ENCODE measurements at places on chromosomes 5 and 9.

DNA sequence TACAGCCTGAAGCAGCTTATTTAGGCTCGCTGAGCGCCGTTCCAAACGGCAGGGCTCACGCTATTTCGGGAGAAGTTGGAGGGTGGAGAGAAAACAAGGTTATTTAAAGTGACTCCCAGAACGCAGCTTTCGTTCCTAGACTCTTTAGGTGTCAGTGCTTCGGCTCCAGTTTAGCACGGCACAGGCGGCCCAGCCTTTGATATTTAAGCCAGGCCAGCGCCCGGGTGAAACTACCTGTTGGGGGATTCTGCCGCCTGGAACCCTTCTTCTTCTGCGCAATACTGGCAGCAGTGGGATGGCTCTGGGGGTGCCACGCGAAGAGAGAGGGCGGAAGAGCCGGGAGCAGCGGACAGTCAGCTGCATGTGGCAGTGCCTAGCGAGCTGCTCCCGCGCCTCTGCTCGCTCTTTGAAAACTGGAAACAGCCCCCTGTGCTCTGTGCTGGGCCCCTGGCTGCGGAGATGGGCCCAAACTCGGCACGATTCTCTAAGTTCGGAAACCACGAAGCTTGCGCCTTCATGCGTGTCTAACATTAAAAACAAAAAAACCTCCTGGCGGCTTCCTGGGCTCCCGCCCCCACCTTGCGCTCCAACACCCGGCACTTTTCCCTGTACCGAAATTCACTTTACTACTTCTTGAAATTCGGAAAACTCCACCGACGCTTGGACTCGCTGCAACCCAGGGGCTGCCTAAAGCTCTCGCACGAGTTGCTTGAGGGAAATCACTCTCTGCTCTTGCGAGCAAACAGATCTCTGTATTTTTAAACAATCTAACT is 34.6 kb upstream of the NFIB start:
- DNase-seq, result peak; percentile 79

DNA sequence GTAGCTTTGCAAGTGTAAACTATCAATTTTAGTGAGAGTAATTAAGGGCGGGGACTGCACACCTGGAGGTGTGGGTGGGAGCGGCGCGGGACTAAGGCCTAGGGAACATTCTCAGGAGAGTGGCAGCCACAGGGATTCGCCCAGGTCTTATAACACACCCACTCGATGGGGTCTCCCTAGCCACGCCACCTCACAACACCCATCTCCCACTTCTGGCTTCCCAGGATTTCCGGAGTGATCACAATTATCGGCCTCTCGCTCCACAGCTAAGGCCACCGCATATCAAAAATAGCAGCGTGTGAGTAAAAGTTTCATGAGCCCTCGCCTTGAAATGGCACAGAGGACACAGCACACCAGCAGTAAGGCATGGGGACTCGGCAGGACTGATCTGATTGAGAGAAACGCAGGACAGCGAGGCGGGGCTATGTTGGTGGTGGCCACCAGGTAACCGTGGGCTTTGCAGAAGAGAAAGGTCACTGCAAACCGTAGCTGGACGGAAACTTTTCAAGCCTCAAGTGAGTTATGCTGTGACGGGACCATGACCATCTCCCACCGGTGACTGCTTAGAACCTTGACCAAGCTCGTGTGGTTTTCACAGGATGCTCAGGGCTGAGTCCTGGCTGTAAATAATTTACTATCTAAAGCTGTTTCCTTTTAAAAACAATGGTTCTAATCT is 1.1 kb upstream of the LPAR1 start:
- peak; percentile 60 for DNase-seq

DNA sequence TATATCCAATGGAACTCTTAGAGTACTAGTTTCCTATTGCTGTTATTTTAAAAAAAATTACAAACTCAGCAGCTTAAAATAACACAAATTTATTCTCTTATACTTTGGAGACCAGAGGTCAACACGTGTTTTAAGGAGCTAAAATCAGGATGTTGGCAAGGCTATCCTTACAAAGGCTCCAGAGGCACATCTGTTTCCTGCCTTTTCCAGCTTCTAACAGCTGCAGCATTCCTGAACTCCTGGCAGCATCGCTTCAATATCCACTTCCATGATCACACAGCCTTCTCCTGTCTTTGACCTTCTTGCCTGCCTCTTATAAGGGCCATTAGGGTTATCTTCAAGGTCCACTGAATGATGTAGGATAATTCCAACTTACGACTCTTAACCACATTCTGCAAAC is 92.2 kb upstream of the CCNG1 start:
- DNase-seq, result no peak

- DNase-seq, result no peak
Measured at GRCh38 chr5:58759745-58760144, 176.9 kb downstream of the RAB3C start.

- no peak for DNase-seq
Measured at GRCh38 chr9:107404161-107404560, 85.4 kb downstream of the KLF4 start.

GRCh38 chr5:11892832-11893231 is 11.4 kb downstream of the CTNND2 start:
- no peak for DNase-seq

DNA sequence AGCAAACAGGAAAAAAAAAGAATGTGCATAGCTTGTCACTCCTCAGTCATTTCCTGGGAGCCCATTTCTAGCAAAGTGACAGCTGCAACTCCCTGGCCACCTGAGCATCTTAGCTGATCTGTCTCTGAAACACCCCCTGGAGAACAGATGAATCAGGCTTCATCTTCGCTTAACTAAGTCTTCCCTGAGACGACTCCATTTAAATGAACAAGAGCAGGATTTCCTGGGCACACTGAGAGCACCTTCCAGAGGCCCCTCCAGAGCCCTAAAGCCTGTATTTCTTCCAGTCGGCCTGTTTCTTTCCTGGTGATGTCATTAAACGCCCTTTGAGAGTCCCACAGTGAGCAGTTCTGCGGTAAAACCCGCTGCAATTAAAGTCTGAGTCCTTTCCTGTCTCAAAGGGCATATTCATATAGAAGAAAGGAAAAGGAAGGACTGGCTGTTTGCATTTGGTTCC is 13.9 kb downstream of the TGFBI start:
- no peak for DNase-seq

DNA sequence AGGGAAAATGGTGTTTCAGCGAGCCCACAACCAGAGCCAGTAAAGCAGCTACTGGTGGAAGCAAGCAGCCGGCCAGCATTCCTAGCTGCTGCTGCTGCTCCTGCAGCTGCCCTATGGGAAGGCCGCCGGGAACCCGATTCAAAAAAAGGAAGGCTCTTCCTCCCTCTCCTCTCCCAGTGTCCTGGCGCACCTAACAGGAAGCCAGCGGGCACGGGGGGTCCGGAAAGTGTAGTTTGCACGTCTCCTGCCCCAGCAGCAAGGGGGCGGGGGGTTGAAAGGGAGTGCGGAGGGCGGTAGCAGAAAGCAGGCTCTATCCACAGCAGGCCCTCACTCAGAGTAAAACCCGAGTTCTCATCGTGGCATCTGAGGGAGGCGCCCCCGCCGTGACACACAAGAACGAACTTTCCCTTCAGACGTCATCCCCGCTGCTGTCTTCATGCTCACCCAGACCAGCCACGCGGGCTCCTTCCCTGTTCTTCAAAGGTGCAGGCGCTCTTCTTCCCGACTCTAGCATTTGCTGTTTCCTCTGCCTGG is 16.5 kb downstream of the GRXCR2 start:
- DNase-seq, result peak; percentile 85

GRCh38 chr5:40634154-40634553 is 45.6 kb upstream of the PTGER4 start:
- no peak for DNase-seq

DNA sequence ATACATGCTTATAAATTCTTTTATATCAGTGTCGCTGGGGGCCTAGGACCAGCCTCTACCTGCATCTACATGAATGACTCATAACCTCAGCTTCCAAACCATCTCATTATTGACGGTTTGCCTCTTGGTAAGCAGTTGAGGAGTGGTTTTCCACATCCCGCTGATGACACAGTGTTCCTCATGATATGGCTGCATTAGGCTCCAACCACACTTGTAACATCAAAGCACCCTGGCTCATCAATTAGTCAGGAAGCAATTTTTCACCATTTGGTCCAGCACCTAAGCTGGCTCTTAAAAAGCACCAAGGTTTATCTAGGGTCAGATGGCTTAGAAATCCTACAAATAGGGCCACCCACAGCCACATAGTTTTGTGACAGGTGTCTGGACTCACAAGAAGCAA is 402.4 kb downstream of the ARHGEF28 start:
- DNase-seq, result no peak

- DNase-seq, result no peak
Measured at GRCh38 chr9:127444283-127444920, 6.8 kb downstream of the RPL12 start.

GRCh38 chr5:91132550-91132949 is 250.6 kb downstream of the ARRDC3 start:
- no peak for DNase-seq

GRCh38 chr9:23731353-23731752 is 94.7 kb downstream of the ELAVL2 start:
- no peak for DNase-seq

GRCh38 chr9:70561786-70562395 is 147.4 kb upstream of the KLF9 start:
- no peak for DNase-seq

DNA sequence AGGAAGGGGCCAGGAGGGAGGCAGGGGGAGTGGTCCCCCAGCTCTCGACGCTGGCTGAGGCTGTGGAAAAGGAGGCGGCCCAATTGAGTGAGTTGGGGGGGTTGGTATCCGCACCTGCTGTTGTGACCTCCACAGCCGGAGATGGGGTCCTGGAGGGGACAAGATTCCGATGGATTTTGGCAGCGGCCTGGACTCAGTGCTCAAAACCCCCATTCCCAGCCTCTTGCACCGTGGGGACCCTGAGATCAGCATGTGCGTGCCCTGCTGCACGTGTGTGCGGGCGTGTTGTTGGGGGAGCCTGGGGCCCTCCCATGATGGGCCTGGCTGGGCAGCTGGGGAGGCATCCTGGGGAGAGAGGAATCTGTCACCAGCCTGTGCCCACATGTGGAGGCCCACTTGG is 15.0 kb downstream of the CNTFR start:
- no peak for DNase-seq

DNA sequence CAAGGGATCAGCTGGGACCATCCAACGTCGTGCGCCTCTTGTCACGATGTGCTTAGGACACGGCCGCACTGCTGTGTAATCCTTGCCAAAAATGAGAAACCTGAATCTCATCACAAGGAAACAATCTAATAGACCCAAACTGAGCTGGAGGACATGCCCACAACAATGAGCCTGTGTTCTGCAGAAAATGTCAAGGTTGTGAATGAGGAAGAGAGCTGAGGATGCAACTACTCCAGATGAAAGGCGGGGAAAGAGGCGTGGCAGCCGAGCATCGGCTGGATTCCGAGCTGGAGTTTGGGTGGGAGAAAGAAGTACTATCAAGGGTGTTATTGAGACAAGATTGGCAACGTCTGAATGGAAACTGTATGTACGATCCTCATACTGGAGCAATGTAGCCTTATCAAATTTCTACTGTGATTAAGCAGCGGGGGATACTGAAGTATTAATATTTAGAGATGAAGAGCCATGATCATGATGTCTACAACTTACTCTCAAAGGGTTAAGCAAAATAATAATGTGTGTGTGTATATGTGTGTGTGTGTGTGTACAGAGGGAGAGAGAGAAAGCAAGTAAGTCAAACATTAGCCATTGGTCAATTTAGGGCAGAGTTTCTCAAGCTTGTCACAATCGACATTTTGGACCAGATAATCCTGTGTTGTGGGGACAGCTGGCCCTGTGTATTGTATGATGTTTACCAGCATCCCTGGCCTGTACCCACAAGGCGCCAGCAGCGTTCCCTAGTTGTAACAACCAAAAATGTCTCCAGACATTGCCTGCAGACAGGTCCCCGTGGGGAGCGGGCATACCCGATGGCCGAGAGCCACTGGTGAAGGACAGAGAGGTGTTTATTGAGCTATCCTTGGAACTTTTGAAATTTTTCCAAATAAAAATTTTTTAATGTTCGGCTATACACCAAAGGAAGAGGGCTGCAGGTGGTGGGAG is 46.5 kb downstream of the DUSP1 start:
- DNase-seq, result no peak

DNA sequence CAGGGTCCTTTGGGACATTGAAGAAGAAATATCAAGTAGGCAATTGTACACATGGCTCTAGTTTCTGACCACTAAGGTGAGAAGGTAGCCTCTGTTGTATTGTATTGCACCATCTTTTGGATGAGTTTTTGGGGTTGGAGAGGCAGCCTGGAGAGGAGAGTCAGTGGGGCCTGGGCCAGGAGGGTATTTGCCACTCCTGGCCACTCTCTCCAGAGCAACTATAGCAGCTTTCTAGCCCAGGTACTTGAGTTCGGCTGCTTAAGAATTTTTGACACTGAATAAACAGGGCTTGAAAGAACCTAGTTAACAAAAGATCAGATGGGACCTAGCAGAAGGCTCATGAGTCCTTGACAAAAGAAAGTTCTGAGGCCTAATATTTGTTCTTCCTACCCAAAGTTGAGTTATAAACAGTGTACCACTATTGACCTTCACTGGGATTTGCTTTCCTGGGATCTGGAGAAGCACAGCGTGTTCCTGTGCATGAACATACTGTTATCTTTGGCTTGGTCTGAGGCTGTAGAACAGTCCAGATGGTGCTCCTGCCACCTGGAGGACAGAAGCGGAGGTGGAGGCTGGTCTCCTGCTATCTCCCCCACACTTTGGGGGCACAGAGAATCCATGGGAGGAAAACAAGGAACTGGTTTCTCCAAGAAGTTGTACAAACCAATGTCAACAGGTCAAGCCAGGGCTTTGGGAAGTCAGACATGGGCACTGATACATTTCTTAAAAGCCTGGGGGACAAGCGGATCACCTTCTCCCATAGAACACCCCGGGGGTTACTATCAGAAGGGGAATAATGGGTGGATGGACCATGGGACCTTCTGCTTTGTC is 110.4 kb upstream of the LIFR start:
- no peak for DNase-seq

GRCh38 chr9:134597041-134597913 is 44.3 kb upstream of the COL5A1 start:
- no peak for DNase-seq

GRCh38 chr9:108783731-108784495 is 71.9 kb downstream of the ACTL7B start:
- DNase-seq, result no peak

DNA sequence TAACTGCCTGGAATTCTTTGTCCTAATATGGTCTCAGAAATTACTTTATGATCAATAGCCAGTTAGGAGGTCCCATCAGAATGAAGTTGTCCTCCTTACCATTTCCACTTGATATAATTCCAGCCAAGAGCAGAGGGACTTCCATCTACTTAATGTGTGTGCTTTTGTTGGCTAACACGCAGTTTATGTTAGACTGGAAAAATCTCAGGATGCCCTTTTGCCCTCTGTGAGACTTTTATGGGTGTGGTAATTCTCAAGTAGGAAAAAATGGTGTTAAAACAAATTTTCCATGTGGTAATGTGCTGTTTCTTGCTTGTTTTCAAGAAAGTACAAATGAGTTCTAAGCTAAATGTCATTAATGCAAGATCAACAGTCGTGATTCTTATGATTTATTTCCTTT is 327.1 kb downstream of the MTRR start:
- no peak for DNase-seq

DNA sequence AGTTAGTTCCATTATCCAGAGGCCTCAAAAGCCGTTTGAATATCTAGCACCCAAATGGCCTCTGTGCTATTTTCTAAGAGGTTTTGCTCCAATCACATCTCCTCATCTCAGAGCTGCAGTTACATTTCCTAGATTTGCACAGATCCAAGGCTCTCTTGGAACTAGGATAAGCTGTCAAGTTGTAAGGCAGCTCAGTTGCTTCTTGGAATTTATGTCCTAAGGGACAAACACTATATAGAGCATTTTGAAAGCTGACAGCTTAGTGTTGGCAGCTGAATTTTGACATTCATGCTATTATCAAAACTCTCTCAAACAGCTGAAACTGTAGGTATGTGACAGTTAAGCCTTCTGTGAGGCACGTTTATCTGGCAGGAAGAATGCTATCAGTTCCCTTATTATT is 97.0 kb downstream of the MACIR start:
- no peak for DNase-seq

Measured in right kidney (tissue), 9 donors.